ENCODE measurements at places on chromosomes 5 and 9.
A peak's percentile ranks its signal among the peaks of the same experiment; 100 is the strongest.

- DNase-seq = no peak
Measured at GRCh38 chr5:176203086-176203485, 35.1 kb upstream of the SIMC1 start.

DNA sequence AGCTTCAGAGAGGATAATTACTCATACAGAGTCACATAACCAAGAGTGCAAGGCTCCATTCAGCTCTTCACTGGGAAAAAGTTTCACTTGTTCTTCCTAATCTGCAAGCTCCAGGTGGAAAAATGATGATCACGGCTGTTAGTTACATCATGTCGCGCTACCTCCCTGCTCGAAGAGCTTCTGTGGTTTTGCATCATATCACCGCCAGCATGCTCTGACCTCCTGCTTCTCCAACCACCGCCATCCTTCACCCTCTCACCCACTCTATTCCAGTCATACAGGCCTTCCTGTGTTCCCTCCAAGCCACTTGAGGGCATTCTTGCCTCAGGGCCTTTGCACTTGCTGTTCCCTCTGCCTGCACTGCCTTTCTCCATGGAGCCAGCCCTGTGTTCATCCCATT, 47.1 kb downstream of the COL27A1 start:
- no peak for DNase-seq

- no peak for DNase-seq
Measured at GRCh38 chr5:41812156-41812555, 58.1 kb downstream of the OXCT1 start.

DNA sequence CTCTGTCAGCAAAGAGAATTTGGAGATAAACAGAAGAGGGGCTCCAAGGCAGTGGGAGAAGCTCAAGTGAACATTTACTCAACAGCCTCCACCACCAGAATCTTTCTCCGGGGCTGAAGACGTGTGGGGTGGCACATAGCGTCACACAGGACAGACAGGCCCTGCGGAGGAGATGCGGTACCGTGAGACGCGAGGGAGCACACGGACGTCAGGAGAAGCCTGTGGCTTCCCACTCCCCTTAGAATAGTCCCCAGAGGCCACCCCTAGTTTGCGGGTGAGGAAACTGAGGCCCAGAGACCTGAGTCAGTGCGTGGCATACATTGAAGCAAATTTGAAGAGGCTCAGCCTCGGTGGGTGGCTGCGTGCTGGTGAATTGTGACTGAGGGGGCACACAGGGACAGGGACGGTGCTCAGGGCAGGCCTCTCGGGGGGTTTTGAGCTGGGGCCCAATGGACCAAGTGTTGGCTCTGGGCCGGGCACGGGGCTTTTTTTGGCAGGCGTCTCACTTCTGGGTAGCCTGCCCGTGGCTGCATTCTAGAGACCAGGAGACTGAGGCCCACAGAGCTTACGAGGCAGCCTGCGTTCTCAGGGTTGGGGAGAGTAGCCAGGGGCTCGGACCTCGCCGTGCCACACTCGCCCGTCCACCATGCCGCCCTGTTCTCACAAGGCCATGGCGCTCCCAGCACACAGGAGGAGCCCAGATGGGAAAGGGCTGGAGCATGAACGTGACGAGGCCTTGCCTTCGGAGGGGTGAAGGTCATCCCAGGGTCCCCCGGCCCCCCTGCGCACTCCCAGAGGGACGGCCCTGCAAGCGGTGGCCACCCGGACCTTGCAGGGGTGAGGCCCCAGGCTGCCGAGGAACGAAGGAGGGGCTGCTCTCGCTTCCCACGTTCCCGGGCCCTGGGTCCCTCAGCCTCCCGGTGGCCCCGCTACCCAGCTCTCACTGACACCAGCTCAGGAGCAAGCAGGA, 220.6 kb downstream of the C9orf50 start:
- DNase-seq = no peak

DNA sequence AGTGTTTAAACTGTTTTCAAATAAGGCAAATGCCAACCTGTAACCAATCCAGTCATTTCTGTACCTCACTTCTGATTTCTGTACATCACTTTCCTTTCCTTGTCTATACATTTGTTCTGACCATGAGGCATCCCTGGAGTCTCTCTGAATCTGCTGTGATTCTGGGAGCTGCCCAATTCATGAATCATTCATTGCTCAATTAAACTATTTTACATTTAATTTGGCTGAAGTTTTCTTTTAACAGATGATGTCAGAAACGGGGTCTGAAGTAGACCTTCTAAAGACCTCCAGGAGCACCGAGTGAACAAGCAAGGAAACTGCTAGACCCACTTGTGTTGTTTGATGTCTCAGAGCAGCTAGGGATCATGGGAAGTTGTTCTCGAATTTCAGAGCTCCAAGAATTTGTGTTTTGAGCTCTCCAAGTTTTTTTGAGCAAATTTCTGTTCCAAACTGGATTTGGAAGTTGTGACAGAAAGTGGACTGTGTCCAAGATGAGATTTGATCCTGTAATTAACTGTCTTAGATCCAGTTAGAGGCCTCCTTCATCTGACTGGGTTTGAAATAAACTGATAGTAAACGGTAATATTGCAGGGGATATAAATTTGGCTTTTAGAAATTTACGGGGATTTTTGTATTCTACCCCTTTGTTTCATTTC, 490.8 kb upstream of the ST8SIA4 start:
- DNase-seq = no peak

- DNase-seq = no peak
Measured at GRCh38 chr5:133773247-133774202, 161.2 kb upstream of the FSTL4 start.

GRCh38 chr9:6833518-6834192, 75.9 kb downstream of the KDM4C start:
- DNase-seq = no peak

- no peak for DNase-seq
Measured at GRCh38 chr5:32346869-32347268, 34.1 kb upstream of the MTMR12 start.

DNA sequence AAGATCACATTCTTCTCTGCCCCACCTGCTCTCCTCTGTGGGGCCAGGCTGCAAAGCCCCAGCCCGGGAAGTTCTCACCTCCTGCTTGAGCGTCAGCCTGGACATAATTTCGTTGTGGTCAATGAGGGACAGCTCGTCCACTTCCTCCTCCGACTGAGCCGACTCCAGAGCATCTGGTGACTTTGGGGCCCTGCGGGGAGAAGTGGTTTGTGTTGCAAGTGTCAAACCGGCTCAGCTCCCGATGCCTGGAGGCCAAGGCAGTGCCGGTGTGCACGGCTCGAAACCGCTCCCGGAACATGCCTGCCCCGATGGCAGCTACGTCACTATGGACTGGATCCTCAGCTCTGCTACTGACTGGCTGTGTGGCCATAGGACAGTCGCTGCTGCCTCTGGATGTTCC, 52.8 kb downstream of the PRRT1B start:
- no peak for DNase-seq

GRCh38 chr9:99681113-99681512, 140.6 kb upstream of the NR4A3 start:
- DNase-seq = no peak

GRCh38 chr9:90665072-90665471, 22.4 kb upstream of the DIRAS2 start:
- DNase-seq = no peak

DNA sequence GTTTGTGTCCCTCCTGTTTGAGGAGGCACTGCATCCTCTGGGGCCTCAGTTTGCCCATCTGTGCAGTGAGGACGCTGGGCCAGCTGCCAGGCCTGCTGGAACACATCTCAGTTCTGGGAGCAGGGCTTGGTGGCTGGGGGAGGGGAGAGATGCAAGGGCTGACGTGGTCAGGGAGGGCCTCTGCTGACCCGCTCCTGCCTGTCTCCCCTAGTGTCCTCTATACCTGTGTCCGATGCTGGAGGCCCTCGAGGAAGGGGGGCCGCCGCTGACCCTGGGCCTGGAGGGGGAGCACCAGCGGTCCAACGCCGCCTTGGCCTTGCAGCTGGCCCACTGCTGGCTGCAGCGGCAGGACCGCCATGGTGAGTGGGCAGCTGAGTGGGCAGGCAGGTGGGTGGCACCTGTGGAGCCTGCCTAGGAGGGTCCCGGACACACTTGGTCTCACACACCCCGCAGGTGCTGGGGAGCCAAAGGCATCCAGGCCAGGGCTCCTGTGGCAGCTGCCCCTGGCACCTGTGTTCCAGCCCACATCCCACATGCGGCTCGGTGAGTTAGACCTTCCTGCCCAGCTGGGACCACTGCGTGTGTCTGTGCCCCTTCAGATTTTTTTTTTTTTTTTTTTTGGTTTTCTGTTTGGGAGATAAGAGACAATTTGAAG, 5.8 kb downstream of the FPGS start:
- DNase-seq = no peak

DNA sequence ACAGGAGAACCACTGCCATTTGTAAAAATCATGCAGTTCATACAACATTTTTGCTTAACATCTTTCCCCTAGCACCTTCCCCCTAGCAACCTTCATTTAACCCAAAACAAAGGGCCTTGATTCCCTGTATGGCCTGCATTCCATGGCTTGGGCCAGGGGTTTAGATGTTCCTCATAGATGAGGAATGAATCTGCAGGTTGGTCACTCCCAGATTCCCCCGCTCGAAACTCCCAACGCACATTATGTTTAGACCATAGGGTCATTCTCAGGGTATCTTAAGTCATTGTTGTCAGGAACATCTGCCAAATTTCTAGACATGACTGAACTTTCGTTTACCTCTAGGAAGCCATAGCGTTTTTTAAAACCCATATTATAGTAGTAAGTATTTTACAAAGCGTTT, 282.2 kb upstream of the VLDLR start:
- DNase-seq = no peak

DNA sequence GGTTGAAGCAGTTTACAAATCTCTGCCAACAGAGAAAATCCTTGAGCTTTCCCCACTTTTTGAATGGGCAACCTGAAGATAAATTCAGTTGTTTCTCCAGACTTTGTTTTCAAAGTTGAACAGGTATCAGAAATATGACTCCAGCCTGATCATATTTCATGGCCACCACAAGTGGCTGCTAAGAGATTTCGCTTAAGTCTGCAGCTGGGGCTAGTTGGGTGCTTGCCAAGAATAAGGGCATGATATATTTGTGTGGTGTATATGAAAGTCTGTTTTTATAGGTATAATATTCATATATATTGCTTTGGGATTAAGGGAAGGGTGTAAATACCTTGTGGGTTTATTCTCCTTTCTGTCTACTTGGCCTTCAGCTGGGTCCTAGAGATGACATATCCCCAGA, 168.4 kb upstream of the GDNF start:
- no peak for DNase-seq

- DNase-seq = no peak
Measured at GRCh38 chr9:1248743-1249142, 198.6 kb downstream of the DMRT2 start.

- peak; percentile 47 for DNase-seq
Measured at GRCh38 chr5:112958093-112959088, 18.2 kb upstream of the DCP2 start.

GRCh38 chr5:74510476-74511075, 130.0 kb downstream of the ENC1 start:
- no peak for DNase-seq

- no peak for DNase-seq
Measured at GRCh38 chr5:153456354-153456753, 34.1 kb upstream of the GRIA1 start.

DNA sequence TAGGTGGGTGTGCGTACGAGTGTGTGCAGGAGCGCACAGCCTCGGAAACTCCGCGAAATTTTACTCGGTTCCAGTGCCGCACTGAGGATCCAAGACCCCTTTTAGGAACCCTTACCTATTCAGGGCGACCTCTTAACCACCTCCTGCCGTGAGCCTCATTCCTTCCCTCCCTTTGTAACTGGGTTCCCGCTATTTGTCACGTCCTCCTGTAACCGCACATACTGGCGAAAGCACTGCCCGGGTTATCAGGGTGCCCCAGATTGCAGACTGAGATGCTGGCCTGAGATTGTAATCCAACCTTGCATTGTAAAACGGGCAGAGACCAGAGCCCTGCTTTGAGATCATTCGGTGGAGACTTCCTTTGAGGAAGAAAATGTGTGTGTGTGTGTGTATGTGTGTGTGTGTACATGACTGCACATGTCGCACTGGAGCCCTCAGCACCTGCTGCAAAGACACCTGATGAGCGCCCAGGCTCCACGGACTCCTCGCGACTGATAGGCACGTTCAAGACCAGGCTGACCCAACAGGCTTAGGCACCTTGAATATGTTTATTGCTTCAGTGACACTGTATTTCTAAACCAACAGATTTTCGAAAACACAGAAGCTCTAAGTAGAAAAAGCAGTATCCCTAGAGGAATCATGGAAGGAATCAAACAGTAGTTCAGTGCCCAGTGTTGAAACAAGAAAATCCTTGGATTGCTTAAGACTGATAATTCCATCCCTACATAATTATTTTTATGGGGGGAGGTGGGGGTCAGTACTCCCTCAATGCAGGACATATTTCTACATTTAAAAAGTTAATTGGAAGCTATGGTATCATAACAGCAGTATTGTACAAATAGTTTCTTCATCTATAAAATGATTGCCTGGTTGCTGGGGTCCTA, 86.5 kb upstream of the TNFAIP8 start:
- DNase-seq = peak; percentile 41

GRCh38 chr5:36790847-36791246, 85.7 kb upstream of the NIPBL start:
- DNase-seq = no peak

DNA sequence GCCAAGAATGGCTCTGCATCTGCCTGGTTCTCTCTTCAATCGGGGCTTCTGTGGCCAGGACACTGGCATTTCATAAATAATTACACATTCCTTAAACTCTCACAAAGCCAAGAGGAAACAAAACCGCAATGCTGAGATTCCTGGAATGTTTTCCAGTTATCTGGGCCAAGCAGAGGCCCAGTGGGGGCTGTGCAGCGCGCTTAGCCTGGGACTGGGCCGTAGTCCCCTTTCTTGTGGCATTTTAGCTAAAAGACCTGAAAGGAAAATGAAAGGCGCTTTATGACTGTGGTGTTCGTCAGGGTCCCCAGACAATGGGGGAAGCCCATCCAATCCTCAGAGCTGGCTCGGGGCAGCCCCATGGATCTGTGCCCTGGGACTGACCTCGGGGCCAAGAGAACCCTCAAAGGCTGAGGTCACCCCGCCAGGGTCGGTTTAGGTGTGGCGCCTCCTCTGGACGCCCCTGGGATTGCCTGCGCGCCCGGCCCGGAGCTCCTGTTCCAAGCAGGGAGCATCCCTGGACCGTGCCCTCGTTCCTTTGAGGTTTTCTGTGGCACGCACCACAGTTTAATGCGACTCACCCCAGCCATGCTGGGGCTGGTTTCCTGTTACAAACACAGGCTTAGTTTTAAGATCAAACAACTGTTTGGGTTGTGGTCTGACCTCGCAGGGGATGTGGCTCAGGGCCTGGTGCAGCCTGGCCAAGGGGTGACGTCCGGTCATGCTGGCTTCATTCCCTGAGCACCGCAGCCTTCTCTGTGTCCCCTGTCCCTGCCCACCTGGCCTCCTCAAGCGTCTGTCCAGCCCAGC, 51.5 kb upstream of the NKD2 start:
- DNase-seq = peak; percentile 85

- no peak for DNase-seq
Measured at GRCh38 chr9:132756214-132756845, 86.1 kb downstream of the GTF3C4 start.

- no peak for DNase-seq
Measured at GRCh38 chr5:132110195-132110594, 36.6 kb downstream of the CSF2 start.

- no peak for DNase-seq
Measured at GRCh38 chr9:81825846-81826516, 102.2 kb upstream of the SPATA31D4 start.

All from activated T-cell treated with anti-CD3 and anti-CD28 coated beads, Interleukin-2, amount 50 U/mL, for 72 hours (primary cell).